ENCODE measurements at places on chromosomes 7 and 10.

DNA sequence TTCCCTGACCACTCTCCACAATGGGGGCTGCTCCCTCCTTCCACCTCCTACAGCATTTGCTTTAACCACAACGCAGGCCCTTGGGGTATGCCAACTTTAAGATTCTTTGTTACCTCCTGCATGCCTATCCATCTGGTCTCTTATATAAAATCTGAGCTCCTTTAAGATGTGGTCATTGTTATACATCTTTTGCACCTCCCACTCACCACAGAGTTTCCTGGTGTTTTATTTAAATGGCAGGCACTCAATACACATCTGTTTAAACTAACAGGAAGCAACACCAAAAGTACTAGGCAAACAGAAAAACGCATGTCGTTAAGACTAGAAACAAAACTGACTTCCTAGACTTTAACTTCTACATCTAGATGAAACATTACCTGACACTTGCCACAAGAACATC, 36.3 kb downstream of the SLC25A13 start:
- DNase-seq = no peak

DNA sequence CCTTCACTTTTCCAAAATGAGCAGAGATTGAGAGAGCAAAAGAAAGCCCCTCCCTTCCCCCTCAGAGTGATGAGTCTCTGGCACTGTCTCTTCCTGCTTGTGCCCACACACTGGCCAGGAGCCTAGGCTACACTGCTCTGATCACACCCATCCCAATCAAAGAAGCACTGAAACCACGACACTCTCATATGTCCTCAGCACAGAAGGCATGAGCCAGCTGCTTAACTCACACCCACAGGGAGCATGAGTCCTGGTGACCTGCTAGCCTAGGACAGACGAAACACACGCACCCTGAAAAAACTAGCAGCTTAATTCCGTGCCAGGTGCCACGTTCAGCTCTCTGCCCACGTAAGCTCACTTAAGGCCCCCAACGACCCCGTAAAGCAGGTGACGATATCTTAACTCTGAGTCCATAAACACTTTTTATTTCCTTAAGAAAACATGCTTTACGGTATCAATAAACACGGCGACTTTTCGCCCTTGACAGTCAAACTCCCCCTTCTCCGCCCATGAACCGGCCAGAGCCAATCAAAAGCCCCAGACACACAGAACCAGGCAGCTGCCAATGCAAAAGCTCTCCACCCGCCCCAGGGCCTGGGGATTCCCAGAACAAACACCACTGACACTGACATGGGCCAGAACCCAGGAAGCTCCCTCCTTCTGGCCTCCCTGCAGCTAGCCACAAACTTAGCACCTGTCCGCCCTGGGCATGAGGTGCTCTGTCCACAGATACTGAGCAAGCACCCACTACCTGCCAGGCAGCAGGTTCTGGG, 69.0 kb downstream of the TNRC18 start:
- DNase-seq = no peak

DNA sequence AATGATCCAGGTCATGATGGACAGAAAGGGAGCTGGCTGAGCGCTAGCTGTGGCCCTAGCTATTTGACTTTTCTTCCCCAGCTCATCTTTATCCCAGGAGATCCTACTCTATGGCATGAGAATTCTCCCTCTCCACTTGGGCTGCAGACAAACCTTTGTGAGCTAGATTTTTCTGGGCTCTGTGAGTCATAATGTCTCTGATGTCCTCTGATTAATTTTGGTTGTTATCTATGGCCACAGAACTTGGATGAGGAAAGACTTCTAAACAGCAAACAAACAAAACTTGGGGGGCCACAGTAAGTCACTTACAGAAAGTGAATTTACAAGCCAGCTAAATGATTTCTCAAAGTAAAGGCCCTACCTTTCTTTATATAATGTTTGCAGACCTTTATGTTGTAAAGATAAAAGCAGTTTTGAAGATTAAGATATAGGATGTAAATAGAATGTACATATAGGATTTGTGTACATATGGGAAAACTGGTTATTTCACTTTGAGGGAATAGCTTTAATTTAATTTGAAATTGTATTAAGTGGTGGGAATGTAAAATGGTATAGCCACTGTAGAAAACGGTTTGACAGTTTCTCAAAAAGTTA, 10.4 kb downstream of the ABLIM1 start:
- DNase-seq = no peak

- DNase-seq = no peak
Measured at GRCh38 chr10:45417746-45418145, 43.7 kb downstream of the ALOX5 start.

- DNase-seq = no peak
Measured at GRCh38 chr10:112539340-112539739, 92.3 kb downstream of the VTI1A start.

DNA sequence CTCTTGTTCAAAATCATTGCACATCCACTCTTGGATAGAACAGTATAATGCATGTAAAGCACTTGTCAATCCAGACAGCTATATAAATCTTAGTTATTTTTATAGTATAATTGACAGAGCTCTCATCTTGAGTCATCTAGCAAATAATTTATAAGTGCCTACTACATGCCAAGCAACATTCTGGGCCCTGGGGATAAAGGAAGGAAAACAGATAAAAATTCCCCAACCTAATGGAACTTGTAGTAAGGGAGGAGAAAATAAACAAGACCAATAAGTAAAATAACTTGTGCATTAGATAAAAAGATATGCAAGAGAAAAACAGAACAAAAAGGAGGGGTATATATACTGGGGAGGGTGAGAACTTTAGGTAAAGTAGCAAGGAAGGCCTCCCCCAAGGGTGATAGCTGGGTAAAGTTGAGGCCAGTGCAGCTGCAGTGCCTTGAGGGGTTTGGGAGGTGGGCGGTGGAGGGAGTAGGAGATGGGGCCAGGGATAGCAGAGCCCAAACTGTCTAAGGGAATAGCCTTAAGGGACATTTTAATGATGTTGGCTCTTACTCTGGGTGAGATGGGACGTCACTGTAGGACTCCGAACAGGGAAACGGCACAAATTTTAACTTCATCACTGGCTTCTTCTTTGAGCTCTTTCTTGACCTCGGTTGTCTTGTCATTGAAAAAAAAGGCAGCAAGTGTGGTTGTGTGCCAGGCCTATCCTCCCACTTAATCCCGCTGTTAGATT, 79.3 kb upstream of the SEC61G start:
- no peak for DNase-seq

GRCh38 chr7:12524794-12525386, 45.6 kb upstream of the SCIN start:
- no peak for DNase-seq

DNA sequence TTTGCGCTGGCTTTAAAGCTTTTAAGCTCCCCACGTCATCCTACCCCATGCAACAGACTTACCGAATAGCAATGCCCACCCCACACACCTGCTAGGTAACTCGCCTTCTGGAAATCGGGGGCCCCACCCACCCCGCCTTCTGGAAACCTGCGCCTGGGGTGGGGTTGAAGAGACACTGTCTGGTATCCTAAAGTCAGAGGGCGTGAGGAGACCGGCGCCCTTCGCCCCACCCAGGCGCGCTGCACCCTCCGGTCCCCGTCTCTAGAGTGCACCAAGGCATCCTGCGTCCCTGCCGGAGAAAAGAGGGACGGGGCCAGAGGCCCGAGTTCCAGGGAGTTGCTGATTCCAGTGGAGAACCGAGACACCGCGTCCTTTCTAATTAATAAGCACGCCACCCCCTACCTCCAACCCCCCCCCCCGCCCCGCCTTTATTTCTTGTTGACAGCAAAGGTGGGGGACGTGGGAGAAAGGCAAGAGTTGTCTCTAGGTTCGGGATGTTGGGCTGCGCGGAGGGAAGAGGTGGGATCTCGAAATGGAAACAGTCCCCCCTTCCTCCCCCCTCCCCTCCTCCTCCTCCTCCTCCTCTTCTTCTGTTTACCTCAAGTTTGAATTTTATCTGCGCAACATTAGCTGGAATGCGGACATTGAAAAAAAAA, 220.9 kb upstream of the MKLN1 start:
- peak; percentile 66 for DNase-seq

DNA sequence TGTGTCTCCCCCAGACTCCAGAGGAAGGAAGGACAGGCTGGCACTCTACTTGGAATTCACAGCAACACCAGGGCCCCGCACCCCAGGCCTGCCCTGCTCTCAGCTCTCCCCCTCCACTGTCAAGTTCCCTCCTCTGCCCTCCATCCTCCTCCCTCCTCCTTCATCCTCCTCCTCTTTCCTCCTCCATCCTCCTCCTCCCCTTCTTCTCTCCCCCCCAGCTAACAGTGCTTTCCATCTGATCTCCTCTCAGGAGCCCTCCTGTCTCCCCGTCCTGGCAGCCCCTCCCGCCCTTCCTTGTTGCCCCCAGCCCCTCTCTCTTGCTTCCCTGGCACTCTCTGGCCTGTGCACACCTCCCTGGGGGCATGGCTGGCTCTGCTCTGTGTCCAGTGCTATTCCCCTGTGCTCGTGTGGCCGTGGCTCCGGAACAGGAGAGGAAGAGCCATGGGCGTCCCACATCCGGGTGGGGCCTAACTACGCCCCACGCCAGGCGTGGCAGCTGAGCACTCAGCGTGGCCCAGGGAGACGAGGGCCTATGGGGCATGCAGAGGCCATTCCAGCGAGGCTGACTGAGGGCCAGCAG, 64.2 kb downstream of the PWWP2B start:
- DNase-seq = no peak

GRCh38 chr7:106216923-106217542, 67.8 kb downstream of the NAMPT start:
- peak; percentile 86 for DNase-seq

- DNase-seq = no peak
Measured at GRCh38 chr7:48025624-48026023, 3.3 kb downstream of the SUN3 start.

DNA sequence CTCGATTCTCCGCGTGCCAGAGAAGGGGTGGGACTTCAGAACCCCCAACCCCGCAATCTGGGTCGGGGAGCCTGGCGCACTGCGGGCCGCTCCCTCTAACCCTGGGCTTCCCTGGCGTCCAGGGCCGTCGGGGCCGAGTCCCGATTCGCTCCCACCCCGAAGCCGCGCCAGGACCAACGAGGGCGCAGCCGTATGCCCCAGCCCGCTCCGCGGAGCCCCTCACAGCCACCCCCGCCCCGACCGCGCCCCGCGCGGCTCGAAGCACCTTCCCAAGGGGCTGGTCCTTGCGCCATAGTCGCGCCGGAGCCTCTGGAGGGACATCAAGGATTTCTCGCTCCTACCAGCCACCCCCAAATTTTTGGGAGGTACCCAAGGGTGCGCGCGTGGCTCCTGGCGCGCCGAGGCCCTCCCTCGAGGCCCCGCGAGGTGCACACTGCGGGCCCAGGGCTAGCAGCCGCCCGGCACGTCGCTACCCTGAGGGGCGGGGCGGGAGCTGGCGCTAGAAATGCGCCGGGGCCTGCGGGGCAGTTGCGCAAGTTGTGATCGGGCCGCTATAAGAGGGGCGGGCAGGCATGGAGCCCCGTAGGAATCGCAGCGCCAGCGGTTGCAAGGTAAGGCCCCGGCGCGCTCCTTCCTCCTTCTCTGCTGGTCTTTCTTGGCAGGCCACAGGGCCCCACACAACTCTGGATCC, at the start of gene LEP:
LEP (plus strand) TSS at position 583 of the 691 bp plus-strand sequence. CDS start 10,741 bp downstream, outside the sequence.
- DNase-seq = no peak

DNA sequence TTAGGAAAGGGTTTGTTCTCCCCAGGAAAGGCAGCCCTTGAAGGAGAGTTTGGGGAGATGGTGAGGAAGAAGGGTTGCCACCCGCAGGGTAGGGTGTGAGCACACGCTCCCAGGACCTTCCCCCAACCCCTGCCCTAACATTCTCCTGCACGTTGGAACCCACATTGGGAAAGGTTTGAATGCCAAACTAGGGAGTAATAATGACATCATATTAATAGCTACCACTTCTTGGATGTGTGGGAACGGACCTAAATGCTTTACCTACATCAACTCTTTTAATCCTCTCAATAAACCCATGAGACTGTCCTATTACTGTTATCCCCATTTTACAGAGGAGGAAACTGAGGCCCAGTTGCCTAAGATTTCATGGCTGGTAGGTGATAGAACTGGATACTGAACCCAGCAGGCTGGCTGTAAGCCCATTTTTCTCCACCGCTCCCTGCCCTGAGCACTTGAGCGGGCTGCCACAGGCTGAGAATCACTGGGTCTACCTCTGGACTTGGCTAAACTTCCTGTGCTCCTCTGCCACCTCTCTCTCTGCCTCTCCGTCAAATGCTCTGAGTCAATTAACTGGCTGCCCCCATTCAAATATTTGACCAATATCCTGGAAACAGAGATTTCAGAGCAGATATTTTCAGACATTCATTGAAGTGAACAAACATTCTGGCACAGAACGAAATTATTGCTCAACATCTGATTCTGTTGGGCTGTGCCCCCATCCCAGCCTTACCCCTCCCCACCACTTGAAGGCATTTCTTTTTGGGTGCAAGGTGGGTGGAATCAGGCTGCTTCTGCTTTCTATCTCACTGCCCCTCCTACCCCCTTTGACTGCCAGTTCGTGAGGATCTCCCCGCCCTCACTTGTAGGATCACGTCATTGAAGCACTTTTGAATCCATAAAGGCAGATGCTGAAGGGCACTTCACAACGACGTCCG, 129.7 kb downstream of the C10orf105 start:
- no peak for DNase-seq

GRCh38 chr7:19620470-19620869, 88.4 kb downstream of the POLR1F start:
- DNase-seq = no peak

DNA sequence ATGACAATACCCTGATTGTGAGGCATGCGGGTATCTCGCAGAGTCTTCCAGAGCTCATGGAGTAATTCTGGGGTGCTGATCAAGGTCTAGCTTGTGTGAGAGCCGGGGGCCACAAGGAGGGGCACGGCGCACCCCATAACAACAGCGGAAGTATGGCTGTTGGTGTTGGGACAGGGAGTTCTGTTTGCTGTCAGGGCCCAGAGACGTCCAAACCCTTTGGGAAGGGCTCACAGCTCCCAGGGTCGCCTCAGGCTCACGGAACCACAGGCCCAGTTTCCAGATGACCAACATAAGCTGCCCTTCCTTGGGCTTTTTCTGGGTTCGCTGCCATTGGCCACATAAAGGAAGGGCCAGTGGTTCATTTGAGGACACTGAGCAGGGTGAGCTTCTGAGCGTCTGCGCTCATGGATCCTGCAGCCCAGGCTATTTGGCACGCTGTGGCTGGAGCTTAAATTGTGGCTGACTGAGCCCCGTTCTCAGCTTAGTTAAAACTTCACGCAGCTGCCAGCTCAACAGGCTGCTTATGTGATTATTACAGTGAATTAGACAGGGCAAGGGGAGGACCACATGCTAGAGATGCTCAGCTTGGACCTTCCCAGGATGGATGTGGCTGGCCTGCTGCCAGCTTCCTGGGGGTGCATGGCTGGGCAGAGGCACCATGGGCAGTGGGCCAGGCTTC, 92.3 kb downstream of the DNAJB6 start:
- no peak for DNase-seq

DNA sequence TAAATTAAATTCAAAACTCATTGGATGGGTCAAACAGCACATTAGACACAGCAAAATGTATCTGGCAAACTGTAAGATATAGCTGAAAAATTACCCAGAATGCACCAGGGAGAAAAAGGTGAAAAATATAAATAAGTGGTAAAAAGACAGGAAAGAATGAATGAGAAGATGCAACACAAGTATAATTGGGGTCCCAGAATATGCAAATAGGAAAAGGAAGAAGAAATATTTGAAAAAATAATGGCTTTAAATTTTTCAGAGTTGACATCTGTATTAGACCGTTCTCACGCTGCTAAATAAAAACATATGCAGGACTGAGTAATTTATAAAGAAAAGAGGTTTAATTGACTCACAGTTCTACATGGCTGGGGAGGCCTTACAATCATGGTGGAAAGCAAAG, 167.7 kb upstream of the PLXNA4 start:
- no peak for DNase-seq

- DNase-seq = no peak
Measured at GRCh38 chr10:31838065-31838464, 90.6 kb downstream of the ARHGAP12 start.

Data from ureter (tissue), 1 donor.